ENCODE measurements at places on chromosomes 2 and 18. TPM values are rescaled to one million over a fixed set of nuclear protein-coding genes. Genes with fewer than 3 reads are reported as not detected.

DOK6 gene
- 9.6 TPM for total RNA-seq

WIPF1 gene
- total RNA-seq: 64.9 TPM

GRCh38 chr2:190822043-190822442 lies 58.6 kb upstream of the GLS start:
- no peak for DNase-seq

DNA sequence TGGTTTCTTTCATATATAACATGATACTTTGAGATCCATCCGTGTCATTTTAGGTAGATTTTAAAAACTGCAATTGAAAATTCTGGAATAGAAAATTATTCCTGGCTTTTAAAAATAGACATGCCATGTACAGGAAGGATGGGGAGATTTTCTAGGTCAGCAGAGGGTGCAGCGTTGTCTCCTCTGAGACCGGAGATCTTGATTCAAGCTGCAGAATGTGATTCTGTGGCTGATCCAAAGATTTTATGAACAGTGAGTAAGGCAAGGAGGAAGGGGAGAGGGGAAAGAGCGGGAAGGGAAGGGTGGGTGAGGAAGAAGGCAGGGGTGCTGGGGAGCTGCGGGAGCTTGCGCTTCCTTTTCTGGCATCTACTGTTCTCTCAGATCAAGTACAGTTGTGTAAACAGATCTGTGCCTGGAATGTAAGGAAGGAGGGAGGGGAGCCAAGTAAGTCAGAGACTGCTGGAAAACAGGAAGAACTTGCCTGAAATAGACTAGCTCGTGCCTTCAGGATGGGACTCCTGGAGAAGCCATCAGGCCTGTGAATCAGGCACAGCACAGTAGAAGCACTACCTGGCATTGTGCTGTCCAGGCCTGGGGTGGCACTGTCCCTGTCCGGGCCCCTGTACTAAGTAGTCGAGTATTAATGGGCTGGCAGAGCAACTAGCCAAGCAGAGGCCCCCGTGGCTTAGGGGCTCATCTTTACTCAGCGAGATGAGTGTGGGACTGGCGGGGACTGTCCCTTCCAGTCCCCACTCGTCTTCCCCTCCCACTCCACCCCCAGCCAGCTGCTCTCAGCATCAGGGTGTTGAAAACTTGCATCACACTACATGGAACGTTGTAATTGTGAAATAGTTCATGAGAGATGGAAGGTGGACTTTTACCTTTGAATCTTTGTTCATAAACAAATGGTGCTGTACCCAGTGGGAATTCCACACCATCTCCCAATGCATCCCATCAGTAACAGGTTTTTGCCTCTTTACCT lies 163.5 kb downstream of the UXS1 start:
- DNase-seq: peak; percentile 76

AKAIN1 gene
- not detected for total RNA-seq

GRCh38 chr18:29087616-29088246 lies 910.8 kb upstream of the CDH2 start:
- DNase-seq: no peak

Data from mucosa of gallbladder (tissue), 1 donor.